ENCODE measurements at places on chromosomes 11 and 22.

- no peak for DNase-seq
These were observed 36.2 kb downstream of the CYTH4 start for GRCh38 chr22:37318364-37319109.

DNA sequence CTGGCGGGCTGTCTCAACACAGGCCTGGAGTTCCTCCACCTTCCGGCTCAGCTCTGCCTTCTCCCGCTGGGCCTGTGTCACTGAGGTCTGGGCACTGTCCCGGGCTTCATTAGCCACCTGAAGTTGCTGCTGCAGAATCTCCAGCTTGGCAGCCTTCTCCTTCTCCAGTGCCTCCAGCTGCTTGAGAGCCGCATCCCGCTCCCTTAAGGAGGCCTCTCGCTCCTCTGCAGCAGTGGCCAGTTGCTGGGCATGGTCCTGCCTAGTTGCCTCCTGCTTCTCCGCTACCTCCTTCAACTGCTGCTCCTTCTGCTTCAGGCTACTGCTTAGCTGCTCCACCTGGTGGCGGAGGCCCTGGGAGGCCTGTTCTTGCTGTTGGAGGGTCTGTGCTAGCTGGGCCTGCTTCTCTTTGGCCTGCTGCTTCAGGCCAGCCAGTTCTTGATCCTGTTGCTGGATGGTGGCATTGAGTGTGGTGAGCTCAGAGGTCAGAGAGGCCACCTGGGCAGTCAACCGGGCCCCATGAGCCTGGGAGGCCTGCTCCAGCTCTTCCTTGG, 16.9 kb downstream of the IL18BP start:
- DNase-seq: no peak

- no peak for DNase-seq
These were observed 92.3 kb upstream of the AMOTL1 start for GRCh38 chr11:94675813-94676212.

DNA sequence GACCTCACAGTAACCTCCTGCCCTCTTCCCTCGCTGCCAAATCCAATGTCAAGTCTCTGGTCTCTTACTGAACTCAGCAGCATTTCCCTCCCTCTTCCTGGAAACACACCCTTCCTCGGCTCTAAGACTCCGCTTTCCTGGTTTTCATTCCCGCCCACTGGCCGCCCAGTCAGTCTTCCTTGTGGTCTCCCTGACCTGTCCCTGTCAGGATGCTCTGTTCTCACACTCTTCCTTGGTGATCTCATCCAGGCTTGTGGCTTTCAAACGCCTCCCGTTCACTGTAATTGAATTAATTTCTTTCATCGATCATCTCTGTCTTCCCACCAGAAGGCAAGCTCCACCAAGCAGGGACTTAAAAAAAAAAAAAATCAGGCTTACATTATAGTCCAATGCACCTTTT, 33.5 kb downstream of the MYO18B start:
- DNase-seq: no peak

DNA sequence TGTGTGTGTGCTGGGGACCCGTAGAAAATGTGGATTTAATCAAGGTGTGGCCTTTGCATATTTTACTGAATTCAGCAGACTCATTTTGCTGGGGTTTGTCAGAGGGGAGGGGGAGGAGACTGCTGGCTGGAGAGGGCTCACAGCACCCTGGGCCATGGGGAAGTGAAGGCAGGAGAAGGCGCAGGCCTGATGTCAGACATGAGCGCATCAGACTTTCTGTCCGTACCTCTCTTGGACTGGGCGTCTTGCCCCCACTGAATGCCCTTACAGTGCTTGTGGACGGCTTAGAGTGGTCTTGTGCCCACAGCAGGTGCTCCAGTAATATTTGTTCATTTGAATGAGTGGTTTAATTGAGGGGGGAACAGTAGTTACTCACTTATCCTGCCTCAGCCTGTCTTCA, 75.2 kb downstream of the TEAD1 start:
- DNase-seq: no peak

- no peak for DNase-seq
These were observed 2.2 kb downstream of the SLC37A4 start for GRCh38 chr11:119028346-119029068.

- DNase-seq: no peak
These were observed 75.1 kb downstream of the SLC36A4 start for GRCh38 chr11:93122535-93123235.

DNA sequence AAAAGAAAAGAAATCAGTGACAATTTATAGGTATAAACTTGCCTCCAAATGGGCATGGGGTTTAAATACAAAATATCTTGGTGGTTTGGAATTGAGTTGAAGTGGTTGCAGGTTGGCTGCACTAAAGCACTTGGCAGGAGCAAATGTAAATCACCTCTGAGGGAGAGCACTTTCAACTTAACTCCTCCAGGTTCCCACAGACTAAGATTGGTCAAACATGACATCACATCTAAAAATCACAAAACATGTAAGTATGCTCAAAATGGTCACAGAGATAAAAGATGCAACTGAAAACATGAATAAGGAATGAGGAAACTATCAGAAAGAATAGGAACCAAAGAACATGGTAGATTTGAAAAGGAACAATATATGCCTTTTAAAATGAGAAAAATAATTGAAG, 12.3 kb upstream of the SHANK3 start:
- DNase-seq: no peak

GRCh38 chr11:3939651-3940190, 84.3 kb downstream of the STIM1 start:
- DNase-seq: no peak

Data from CD8-positive, alpha-beta T cell (primary cell).